ENCODE measurements at places on chromosomes 5 and 9. TPM values are rescaled to one million over a fixed set of nuclear protein-coding genes. Genes with fewer than 3 reads are reported as not detected.

- no peak for DNase-seq
Observed at GRCh38 chr5:5418764-5419163, 3.7 kb upstream of the ICE1 start.

DNA sequence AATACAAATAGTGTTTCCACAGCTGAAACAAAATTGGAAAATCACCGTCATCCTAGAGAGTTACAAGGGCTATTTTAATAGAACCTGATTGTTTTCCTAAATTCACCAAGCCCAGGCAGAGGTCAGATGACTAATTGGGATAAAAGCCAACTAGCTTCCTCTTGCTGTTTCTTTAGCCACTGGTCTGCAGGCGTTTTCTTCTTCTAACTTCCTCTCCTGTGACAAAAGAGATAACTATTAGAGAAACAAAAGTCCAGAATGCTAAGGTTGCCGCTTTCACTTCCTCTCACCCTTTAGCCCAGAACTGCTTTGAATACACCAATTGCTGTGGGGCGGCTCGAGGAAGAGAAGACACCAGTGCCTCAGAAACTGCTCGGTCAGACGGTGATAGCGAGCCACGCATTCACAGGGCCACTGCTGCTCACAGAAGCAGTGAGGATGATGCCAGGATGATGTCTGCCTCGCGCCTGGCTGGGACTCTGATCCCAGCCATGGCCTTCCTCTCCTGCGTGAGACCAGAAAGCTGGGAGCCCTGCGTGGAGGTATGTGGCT lies at the start of gene TLR4:
TLR4 (plus strand) TSS at position 380 of the 552 bp plus-strand sequence; CDS start at position 450, 70 bp downstream.
- no peak for DNase-seq

Gene RNF14
- 31.3 TPM for total RNA-seq

Gene KLF4
- 0.96 TPM for total RNA-seq

Gene PRR16
- not detected for total RNA-seq

GRCh38 chr9:131018621-131019020 lies 9.6 kb downstream of the LAMC3 start:
- no peak for DNase-seq

DNA sequence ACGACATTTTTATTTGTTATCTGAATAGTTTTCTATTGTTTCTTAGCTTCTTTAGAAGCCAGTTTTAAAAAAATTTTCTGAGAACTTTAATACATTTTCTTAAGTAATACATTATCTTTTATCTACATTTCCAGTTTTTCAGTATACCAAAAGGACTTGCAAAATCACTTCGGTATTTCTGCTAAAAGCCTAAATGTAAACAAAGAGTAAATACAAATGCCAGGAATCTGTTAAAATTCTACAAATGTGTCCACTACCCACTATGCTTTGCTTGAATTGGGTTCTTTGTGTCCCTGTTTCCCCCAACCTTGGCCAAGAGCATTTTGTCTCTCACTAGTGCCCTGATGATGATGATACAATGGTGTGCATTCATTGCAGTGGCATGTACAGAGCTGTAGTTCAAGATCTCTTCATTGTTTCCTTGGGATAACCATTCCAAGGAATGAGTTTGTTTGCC lies 611.2 kb downstream of the NR2F1-AS1 start:
- DNase-seq: no peak

Gene PCDHAC2
- total RNA-seq: not detected

DNA sequence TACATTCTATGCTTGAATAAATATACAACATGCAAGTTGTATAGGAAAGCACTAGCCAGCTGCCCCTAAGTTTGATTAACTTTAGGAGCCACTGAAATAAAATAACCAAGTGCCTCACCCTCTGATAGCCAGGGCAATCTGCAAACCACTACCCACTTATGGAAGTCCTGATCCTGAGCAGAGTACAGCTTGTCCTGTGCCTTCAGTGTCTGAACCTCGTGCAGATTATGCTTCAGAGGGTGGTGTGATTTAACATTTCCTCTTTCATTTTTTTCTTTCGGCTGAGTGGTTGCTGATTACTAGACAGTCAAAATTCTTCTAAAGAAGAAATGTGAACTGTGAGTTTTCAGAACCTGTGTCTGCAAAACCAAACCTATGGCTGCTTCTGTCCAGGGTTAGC lies 327.7 kb downstream of the PIK3R1 start:
- DNase-seq: no peak

DNA sequence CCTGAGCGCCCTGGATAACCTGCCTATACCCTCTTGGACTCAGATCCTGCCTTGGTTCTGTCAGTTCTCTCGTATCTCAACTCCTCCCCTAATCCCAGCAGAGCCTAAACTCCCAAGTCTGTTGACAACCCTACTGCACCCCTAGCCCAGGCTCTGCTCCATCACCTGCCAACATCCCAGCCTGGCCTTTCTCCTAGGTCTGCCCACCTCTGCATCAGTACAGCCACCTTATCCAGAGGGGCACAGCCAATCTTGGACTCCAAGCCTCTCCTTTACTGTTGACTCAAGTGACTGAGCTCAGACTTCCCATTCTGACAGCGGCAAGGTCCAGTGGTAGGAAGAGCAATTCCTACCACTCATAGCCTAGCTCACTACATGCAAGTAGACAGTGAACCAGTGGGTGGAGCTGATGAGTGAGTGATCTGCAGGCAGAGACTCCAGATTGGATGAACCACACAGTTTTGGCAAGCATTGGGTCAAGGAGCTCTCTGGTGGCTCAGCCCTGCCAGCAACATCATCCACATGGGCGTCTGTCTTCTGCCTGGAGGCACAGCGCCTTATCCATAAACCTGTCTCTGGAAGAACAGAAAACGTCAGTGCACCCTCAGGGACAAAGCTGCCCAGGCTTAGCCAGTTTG lies 26.5 kb downstream of the TRMO start:
- DNase-seq: no peak

DNA sequence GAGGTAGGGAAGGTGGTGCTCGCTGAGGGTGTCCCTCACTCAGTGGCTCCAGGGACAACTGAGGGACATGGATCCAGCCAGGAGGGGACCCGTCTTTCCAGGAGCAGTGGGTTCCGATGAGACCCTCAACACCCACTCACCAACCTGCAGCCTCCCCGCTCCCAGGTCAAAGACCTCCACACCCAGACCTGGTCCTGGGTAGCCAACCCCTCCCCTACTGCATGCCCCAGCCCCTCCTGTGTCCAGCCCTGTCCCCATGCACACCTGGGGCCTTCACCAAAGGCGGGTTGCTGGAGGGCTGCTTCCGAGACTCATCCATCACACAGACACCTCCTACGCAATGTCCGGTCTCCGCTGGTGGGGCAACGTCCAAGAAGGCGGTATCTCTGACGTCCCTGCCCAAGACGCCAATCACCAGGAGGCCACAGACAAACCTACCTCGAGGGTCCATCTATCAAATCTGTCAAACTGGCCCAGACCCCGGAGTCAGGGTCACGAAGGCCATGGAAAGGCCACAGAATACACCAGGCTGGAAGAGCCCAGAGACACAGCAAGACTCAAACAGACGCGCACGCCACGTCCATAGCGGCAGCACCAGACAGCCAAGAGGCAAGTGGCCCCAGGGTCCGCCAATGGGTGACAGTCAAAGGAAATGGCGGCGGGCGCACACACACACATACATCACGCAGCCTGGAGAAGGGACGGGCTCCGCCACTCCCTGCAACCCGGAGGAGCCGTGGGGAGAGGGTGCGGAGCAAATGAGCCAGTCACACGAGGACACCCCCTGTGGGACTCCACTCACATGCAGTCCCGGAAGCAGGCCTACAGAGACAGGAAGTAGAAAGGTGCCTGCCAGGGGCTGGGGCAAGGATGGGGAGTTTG lies 10.8 kb downstream of the NACC2 start:
- no peak for DNase-seq

Gene SPATA31D4
- total RNA-seq: not detected
